Smooth muscle cell of the pulmonary artery (primary cell): ENCODE measurements at places on chromosomes 7 and 10. TPM values are rescaled to one million over a fixed set of nuclear protein-coding genes. Genes with fewer than 3 reads are reported as not detected.

Gene RBP4
- 0.59 and 1.7 TPM in 2 replicates for total RNA-seq

Gene CPEB3
- total RNA-seq, result 1.1 and 1.3 TPM in 2 replicates

Gene DLX6
- 0.20 and 0.23 TPM in 2 replicates for total RNA-seq

Gene RTKN2
- total RNA-seq, result 2.9 and 3.3 TPM in 2 replicates

Gene PLAC9
- 8.0 and 18.2 TPM in 2 replicates for total RNA-seq

Gene HOXA11
- 0.13 TPM in 1 of 2 replicates, not detected in the other for total RNA-seq

Gene HOXA6
- total RNA-seq, result 1.4 TPM in 1 of 2 replicates, not detected in the other

Gene CALML3
- not detected in 2 replicates for total RNA-seq

Gene KCNIP2
- total RNA-seq, result 1.5 and 1.8 TPM in 2 replicates

Gene ZNF467
- 0.85 and 1.6 TPM in 2 replicates for total RNA-seq

Gene BEND7
- total RNA-seq, result 4.0 and 7.6 TPM in 2 replicates

Gene ODAD2
- 0.26 and 1.3 TPM in 2 replicates for total RNA-seq

Gene ANKRD7
- total RNA-seq, result 0.20 and 0.33 TPM in 2 replicates

Gene LIPM
- 0.10 and 0.13 TPM in 2 replicates for total RNA-seq

Gene NACAD
- total RNA-seq, result 3.8 and 4.2 TPM in 2 replicates

Gene ACADSB
- 4.9 and 6.2 TPM in 2 replicates for total RNA-seq

Gene GNAT3
- not detected in 2 replicates for total RNA-seq

Gene NPC1L1
- 0.07 and 0.13 TPM in 2 replicates for total RNA-seq

Gene CFAP69
- total RNA-seq, result 10.6 and 13.4 TPM in 2 replicates

Gene CFAP46
- 0.20 and 0.26 TPM in 2 replicates for total RNA-seq

Gene NET1
- total RNA-seq, result 21.6 and 21.9 TPM in 2 replicates

Gene EPDR1
- 43.8 and 113 TPM in 2 replicates for total RNA-seq

Gene RNF32
- 0.33 and 0.56 TPM in 2 replicates for total RNA-seq
